ENCODE measurements at places on chromosomes 6 and 20.

GRCh38 chr6:170085475-170086401, 205.1 kb downstream of the DLL1 start:
- DNase-seq = no peak

DNA sequence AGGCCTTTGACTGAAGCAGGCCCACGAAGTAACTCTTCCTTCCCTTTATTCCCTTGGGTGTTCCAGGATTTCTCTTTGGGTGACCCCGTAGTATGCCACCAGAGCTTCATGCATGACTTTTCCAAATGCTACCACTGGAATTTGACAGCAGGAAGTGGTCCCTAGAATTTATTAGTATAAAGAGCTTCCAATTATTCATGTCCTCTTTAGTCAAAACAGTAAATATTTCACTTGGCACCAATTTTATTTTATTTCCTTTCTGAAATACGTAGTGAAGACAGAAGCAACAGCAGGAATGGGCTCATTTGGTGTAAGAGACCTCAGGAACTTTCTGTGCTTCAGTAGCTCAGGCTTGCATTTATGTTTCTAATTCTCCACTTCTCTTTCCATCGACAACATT, 151.3 kb downstream of the LCA5 start:
- DNase-seq = no peak

GRCh38 chr6:167306401-167306998, 15.4 kb downstream of the UNC93A start:
- no peak for DNase-seq

DNA sequence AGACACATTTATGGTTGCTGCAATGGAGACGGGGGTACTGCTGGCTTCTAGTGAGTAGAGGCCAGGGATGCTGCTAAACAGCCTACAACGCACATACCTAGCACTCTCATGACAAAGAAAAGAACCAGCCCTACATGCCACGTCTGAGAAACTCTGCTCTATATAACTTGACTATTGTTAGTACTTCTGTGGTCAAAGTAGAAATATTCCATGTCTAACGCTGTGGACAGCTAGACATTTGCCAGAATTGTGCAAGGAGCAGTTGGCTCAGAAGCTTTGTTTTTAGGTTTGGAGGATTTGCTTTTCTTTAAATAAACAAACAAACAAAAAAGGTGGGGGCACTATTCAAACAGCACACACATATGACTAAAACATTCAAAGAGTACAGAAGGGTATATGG, 20.5 kb downstream of the UBE2V1 start:
- DNase-seq = no peak

- no peak for DNase-seq
Measured at GRCh38 chr6:168091381-168092264, 12.6 kb upstream of the FRMD1 start.

DNA sequence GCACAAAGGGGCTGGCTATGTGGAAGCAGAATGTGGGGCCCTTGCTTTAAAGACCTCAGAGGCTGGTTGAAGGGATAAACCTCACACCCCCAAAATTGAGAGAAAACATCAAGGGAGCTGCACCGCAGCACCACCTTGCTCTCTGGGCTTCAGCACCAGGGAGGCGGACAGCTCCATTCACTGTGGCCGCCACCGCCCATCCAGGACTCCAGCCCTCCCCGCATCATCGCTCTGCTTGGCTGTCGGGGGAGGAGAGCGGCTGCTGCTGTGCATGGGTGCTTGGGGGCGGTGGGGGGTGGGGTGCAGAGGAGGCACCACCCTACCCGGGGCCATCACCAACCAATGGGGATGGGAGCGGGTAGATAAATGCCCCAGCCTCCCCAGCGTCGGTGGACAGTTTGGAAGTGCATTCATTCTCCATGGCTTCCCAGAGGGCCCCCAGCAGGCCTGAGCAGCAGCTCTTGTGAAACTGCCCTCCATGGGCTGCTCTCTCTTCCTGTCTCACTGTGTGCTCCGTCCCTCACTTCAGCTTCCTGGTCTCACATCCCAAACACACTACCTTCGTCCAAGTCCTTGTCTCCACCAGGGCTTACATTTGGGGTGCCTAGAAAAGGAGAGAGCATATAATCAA, 75.7 kb upstream of the BHLHE23 start:
- DNase-seq = peak; percentile 60

DNA sequence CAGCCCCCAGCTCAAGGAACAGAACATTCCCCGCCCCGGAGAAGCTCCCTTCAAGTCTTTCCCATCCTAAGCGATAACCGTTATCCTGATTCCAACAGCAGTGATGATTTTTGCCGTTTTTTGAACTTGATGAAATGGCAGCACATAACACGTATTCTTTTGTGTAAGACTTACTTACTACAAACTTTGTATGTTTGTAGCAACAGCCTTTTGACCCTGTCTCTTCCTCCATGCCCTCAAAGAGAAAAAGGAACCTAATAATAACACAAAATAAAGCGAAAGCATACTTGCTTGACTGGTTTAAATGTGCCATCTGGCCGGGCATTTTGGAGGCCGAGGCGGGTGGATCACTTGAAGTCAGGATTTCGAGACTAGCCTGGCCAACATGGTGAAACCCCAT, 26.4 kb upstream of the SLC9A8 start:
- DNase-seq = no peak

DNA sequence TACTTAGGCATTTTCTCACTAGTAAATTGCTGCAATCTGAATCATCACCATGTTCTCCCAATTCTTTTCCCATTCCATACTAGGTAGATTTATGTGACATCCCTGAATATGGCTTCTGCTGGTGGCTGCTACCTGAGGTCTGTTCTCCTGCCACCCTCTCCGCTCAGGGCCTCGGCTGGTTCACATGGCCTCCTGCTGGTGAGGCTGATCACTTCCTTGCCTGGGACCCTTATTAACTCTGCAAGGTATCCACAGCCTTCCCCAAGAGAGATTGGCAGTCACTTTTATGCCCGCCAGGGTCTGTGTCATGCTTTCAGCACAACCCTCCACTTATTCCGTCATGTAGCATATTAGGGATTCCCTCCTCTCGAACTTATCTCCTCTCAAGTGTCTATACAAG, 424.5 kb upstream of the FLRT3 start:
- DNase-seq = no peak

- DNase-seq = no peak
Measured at GRCh38 chr6:39873439-39873838, 60.8 kb downstream of the MOCS1 start.

DNA sequence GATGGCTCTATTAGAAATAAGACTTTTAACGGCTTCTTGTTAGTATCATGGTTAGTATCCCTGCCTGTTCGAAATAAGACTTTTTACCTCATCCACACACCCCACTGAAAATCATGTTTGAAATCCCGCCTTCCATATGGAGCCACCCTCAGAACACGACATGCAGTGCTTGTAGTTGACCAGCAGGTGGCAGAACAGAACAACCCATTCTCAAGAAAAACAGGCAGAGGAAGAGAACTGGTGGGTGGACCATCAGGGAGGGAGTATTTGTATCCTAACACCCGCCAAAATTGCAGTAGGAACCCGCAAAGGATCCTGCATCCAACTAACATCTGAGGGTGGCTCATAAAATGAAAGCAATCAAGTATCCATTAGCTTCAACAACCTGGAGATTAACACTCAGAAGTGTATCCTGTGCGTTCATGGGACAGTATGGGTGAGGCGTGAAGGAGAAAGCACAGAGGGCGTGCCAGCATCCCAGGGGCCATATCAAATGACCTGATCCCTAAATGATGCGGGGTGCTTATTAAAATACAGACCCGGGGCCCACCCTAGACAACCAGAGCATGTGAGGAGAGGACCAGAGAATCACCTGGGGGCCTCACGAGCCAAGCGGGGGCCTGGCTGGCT, 89.6 kb upstream of the NHSL1 start:
- peak; percentile 83 for DNase-seq

DNA sequence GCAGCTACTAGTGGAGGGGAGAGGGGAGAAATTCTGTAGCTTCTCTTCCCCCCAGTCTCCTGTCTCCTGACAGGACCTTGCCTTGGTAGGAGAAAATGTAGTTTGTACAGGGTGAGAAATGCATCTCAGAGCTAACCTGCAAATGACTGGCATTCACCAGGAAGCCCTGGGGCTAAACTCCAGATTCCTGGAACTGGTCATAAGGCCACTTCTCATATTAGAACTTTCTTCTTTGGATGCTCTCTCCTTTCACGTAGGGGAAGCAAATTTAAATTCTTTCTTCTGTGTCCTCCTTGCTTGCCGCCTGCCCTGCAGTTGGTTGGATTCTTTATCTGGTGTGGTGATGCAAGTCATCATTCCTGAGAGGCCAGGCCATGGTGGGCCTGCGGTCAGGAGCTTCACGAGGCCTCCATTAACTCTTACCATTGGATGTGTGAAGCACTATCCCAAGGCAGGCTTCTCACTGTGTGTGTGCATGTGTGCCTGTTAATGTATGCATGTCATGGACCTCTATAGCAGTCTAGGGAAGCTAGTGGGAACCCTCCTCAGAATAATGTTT, 182.0 kb downstream of the PHF3 start:
- DNase-seq = no peak

DNA sequence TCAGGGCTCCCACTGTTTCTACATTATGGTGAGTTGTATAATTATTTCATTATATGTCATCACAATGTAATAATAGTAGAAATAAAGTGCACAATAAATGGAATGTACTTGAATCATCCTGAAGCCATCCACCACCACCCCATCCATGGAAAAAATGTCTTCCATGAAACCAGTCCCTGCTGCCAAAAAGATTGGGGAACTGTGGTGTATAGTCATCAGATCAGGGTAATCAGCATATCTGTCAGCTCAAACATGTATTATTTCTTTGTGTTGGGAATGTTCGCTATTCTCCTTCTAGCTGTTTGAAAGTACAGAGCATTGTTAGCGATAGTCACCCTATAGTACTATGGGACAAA, 33.8 kb upstream of the SLC22A23 start:
- DNase-seq = no peak

- DNase-seq = no peak
Measured at GRCh38 chr20:35472209-35472608, 16.8 kb downstream of the CEP250 start.

- DNase-seq = no peak
Measured at GRCh38 chr6:123589317-123589716, 47.4 kb downstream of the TRDN start.

GRCh38 chr6:30615219-30615957, 1.7 kb downstream of the PPP1R10 start:
- peak; percentile 67 for DNase-seq

GRCh38 chr6:6836609-6837406, 248.3 kb downstream of the LY86 start:
- no peak for DNase-seq

- DNase-seq = no peak
Measured at GRCh38 chr6:166543603-166544295, 42.7 kb downstream of the RAMACL start.

All from hematopoietic multipotent progenitor cell (in vitro differentiated cells).